Neural progenitor cell (in vitro differentiated cells): ENCODE measurements at places on chromosomes 4 and X. TPM values are rescaled to one million over a fixed set of nuclear protein-coding genes. Genes with fewer than 3 reads are reported as not detected.
A peak's percentile ranks its signal among the peaks of the same experiment; 100 is the strongest.

The NR0B1 gene
- total RNA-seq, result not detected in 2 replicates

The CSAG3 gene
- total RNA-seq, result not detected in 2 replicates

The MBNL3 gene
- 2.4 and 3.4 TPM in 2 replicates for total RNA-seq

- no peak for DNase-seq
Measured at GRCh38 chr4:172822331-172822730, 346.3 kb upstream of the GALNT7 start.

- no peak for DNase-seq
Measured at GRCh38 chr4:99408346-99408745, 26.8 kb downstream of the ADH7 start.

DNA sequence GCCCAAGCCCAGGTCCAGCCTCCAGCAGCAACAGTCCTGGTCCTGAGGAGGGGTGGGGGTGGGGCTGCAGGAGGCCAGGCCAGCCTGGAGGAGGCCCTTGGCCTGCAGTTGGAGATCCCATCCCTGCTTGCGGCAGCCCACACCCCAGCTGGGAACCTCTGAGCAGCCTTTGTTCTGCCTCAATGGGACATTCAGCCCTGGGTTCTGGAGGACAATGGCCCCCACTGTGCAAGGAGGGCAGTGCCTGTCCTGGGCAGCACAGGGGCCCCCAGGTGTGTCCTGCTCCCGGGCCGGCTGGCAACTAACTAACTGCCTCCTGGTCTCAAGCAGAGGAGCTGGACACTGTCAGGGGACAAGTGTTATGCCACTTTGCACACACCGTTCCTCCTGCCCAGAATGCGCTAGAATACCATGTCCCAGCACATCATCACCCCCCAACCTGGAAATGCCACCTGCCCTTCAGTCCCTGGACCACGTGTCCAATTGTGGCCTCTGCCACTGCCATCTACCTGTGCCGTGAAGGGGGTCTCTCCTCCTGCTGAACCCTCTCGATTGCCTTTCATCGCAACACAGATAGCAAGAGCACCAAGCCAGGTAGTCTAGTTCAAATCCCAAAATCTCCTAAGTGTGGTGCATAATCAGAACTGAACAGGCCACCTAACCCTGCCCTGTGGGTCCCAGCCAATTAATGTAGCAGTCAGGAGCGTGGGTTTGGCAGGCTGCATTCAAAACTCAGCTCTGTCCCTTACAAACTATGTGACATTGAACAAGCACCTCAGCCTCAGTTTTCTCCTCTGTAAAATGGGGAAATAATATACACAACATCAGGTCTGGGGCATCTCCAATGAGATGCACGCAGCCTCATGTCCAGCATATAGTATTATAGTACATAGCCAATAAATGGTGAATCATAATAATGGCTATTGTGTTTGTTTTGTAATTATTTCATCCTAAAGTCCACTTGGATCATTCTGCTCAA, 8.8 kb downstream of the PPP2R2C start:
- DNase-seq, result peak; percentile 28

DNA sequence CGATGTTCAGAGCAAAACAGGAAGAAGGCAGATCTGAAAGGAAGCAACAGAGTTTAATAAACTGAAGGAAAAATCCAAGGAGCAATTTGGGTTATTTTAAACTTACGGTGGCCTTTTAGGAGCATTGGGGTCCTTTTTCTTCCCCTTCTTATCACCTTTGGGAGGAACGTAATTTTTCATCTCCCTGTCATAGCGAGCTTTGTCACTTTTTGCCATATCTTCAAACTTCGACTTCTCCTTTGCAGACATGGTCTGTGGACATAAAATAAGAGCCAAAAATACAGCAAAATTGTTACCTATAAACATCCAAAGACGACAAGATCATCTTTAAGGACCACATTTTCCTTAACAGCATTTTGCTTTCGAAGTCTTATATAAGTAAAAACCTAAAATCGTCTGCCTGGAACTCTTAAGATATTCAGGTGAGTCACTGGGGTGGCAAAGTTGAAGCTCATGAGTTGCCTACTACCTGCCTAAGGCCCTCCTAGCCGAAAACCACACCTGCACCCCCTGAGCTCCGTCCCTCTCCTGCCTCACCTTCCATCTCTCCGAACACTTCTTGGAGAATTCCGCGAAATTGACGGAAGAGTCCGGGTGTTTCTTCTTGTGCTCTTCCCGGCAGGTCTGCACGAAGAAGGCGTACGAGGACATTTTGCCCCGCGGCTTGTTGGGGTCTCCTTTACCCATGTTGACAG, 1.0 kb downstream of the HMGB2 start:
- DNase-seq, result no peak

GRCh38 chrX:2700405-2701320, 9.6 kb downstream of the CD99 start:
- no peak for DNase-seq
